ENCODE measurements at places on chromosomes 11 and 22. TPM values are rescaled to one million over a fixed set of nuclear protein-coding genes. Genes with fewer than 3 reads are reported as not detected.

- DNase-seq: no peak
These were observed 30.1 kb upstream of the FADD start for GRCh38 chr11:70173018-70173417.

- DNase-seq: no peak
These were observed 13.9 kb downstream of the TMEM184B start for GRCh38 chr22:38258895-38259294.

Gene CDC42EP2
- 1.7 TPM for total RNA-seq

Gene SCGB1D2
- total RNA-seq: not detected

GRCh38 chr22:40377931-40378330 is 7.5 kb downstream of the SGSM3 start:
- DNase-seq: no peak

DNA sequence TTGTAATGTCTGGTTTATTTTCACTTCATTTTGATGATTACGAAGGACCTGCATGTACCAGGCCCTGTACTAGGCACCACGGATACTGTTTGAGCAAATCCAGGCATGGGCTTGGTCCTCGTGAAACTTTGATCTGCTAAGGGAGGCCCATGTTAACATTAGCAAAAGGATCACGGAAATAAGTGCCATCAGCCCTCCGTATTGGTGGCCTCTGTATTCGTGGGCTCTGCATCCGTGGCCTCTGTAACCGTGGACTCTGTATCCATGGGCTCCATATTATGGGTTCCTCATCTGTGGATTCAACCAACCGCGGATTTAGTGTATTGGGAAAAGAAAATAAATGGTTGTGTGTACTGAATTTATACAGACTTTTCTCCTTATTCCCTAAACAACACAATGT is 8.7 kb downstream of the ARHGAP8 start:
- DNase-seq: no peak

DNA sequence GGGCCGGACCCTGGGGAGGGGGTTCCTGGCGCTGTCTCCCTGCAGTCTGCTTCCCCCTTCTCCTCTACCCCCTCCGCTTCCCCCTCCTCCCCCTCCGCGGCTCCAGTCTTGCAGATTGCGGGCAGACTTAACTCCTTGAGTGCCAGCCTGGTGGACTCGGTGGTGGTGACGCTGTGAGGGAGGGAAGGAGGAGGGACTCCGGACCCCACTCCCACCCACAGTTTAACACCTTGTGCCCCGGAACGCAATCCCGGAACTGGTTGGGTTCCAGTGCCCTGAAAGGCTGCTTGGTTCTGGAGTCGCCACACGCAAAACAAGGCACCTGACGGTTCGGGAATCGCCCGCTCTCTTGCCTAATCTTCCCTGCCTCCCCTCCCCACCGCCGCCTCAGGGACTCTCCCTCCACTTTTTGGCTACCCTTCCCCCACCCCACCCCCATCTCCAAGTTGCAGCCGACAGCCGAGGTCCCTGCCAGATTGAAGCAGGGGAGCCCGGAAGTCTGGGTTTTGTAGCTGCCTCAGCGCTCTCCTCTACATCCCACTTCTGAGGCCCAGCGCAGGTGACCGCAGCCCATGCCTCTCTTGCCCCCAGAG is 3.9 kb upstream of the BCL9L start:
- DNase-seq: peak; percentile 84

DNA sequence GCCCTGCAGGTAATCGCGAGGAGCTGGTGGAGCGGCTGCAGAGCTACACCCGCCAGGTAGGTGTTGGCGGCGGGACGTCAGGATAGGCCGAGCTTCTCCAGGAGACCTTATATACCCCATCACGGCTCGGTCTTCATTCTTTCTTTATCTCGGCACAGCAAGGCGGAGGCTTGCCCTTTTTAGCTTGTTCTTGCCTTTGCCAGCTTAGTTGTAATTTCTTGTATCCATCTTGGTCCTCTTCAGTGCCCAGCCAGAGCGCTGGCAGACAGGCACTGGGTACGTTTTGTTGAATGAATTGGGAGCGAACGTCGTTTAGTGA is 459 bp downstream of the SF3B2 start:
- DNase-seq: no peak

- DNase-seq: peak; percentile 99
These were observed at the start of gene ZDHHC5 for GRCh38 chr11:57667736-57668433. ZDHHC5 (plus strand) TSS chr11:57668114; CDS start chr11:57673091, 4,977 bp downstream.

Gene OSBPL5
- 6.9 TPM for total RNA-seq

Gene CCDC73
- not detected for total RNA-seq

Gene WT1
- total RNA-seq: not detected

Gene KCNQ1
- 1.3 TPM for total RNA-seq

- DNase-seq: peak; percentile 82
These were observed at the start of gene ASRGL1 for GRCh38 chr11:62337303-62338181. ASRGL1 (plus strand) TSS chr11:62337448; CDS start chr11:62337978, 530 bp downstream.

Gene ADSL
- 120 TPM for total RNA-seq

- DNase-seq: no peak
These were observed 1.2 kb downstream of the C11orf68 start for GRCh38 chr11:65917434-65918210.

- no peak for DNase-seq
These were observed 7.5 kb downstream of the BCL9L start for GRCh38 chr11:118918128-118918685.

Gene UBE2L3
- 67.1 TPM for total RNA-seq

DNA sequence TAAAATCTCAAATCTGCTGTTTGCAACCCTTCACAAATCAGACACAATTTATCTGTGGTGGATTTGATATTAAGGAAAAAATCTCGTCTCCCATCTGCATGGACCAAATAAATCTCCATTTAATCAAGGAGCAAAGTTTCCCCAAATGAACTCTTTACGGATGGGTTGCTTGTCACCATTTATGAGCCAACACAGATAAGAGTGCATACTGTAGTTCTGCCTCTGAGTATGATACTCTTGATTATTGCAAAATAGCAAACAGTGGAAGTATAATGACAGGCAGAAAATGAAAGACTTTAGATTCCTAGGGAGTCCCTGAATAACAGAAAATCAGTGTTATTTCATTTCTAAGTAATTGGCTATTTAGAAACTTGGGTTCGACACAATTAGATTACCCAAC is 1395.9 kb downstream of the FAM181B start:
- DNase-seq: no peak

Gene AIFM3
- not detected for total RNA-seq

Gene CATSPERZ
- total RNA-seq: not detected

Gene LYVE1
- total RNA-seq: not detected

Gene PAMR1
- total RNA-seq: not detected

Gene LARGE1
- 36.3 TPM for total RNA-seq

DNA sequence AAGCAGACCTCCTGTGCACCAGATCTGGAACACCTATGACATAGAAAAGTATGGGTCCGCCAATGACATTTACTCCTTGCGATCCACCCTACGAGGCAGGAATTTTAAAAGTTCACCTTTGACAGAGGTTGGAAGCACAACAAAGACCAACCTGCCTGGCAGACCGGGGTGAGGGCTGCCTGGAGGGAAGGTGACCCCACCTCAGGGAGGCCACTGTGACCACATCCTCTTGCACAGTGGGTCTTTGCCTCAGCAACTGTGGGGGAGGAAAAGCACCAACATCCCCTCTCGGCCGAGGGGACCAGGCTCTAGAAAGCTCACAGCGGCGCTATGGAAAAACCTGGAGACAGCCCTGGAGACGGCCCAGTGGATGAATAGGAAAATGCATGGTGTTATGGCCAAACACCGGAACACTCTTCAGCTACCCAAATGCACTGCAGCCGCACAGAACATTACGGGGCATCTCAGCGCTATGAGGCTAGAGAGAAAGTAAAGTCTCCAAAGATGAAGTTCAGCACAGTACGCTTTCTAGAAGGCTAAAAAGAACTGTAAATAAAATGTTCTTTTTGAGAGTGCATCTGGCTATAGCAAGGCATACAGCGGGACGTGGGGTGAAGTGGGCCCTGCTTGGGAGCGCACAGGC is 1.8 kb upstream of the SHISAL1 start:
- DNase-seq: no peak

Data from OCI-LY7 (cell line).